ENCODE measurements at places on chromosomes 12 and 14.

- DNase-seq: no peak
Observed at GRCh38 chr14:82657186-82657675, 1123.6 kb upstream of the SEL1L start.

GRCh38 chr12:69927164-69927563, 102.1 kb downstream of the MYRFL start:
- DNase-seq: no peak

DNA sequence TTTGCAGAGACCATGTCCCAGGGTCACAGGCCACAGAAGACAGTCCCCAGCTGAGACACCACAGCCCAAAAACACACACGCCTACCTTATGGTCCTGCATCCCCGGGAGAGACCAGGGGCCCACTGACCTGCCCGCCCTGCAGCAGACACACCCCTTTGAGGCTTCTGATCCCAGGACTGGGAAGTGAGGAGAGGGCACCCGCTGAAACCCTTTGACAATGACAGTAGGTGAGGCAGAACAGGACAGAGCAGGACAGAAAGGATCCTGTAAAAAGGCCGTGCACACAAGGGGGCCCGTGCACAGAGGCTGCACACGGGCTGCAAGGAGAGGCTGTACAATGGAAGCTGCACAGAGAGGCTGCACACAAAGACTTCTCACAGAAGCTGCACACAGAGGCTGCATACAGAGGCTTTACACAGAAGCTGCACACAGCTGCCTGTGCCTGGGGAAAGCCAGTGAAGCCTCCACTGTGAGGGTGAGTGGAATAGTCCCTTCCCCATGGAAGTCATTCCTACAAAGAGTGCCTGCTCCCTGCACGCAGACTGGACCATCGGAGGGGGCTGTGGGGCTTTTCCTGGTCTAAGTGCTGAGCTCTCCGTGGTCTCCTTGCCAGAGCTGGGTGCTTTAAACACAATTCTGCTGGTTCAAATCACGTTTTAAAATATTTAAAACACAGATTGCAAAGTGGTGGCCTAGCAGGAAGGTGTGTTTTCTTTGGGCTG, 16.6 kb upstream of the SFSWAP start:
- DNase-seq: no peak

- DNase-seq: peak; percentile 22
Observed at GRCh38 chr14:89394972-89395371, 22.1 kb downstream of the FOXN3 start.

DNA sequence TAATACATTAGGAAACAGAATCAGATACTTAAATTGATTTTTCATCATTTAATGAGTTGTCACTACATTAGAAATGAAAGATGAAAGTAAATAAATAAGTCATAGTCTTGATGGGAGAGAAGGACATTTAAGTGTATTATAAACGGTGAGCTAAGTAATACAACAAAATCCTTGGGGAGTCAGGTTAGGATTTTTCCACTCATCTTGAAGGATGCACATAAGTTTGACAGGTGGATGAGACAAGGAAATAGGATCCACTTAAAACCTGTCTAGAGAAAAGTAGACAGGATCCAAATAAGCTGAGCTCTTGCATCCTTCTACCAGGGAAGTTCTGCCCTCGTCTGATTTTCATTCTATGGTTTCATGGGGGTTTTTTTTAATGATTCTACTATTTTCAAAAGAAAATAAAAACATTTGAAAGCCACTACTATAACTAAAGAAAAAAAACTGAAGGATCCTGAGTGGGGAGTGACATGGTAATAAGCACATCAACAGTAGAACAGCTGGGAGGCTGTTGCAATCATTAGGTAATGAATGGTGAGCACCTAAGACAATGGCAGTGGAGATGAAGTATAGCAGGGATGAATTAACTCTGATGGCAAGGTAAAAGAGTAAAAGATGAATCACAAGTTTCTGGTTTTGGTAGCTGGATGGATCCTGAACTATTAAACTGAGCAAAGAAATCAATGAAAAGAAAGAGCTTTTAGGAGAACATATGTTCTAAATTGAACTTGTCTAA, 17.0 kb downstream of the CEP128 start:
- DNase-seq: no peak

- DNase-seq: no peak
Observed at GRCh38 chr14:68607867-68608573, 184.8 kb downstream of the ZFP36L1 start.

DNA sequence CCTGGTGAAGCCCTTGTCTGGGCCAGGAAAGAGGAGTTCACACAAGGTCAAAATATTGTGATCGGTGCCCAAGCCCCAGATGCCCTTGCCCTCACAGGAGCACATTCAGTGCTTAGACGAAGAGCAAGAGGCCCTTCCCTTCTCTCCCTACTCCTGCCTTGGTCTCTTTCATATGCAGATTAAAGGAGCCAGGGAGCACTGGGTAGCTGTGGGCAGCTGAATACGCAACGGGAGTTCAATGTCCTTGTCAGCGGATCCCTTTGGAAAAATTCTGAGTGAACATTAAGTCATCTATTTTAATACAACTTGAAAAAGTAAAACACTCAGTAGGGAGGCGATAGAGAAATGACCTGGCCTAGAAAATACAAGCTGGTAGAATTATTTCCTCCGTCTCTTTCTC, 1489.4 kb downstream of the AACS start:
- DNase-seq: no peak

DNA sequence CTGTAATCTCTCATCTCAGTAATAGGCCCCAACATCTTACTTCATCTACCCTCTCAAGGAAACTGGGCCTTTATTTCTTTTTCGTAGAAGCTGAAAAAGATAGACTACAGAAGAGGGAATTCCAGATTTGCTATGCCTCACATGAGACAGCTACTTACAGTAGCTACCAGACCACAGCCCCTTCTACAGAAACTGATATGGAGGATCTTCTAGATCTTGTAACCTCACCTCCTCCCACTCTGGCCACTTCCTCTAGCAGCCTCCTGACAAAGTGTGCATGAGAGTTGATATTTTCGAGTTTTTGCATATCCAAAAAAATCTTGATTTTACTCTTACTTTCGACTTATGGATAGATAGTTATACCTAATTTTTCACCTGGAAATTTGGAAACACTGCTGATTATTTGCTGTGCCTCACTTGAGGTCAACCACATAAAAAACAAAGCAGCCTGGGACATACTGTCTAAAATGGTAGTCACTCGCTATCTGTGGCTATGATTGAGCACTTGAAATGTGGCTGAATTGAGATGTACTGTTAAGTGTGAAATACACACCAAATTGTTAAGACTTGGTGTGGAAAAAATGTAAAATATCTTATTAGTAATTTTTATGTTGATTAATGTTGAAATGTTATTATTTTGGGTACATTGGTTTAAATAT, 86.3 kb upstream of the NID2 start:
- DNase-seq: no peak

GRCh38 chr14:26870722-26871617, 273.1 kb upstream of the NOVA1 start:
- no peak for DNase-seq

- peak; percentile 89 for DNase-seq
Observed at GRCh38 chr12:53047221-53048032, 2.4 kb upstream of the TNS2 start.

- no peak for DNase-seq
Observed at GRCh38 chr14:63647696-63648410, 6.2 kb upstream of the WDR89 start.

- no peak for DNase-seq
Observed at GRCh38 chr14:37678916-37679315, 83.5 kb downstream of the TTC6 start.

DNA sequence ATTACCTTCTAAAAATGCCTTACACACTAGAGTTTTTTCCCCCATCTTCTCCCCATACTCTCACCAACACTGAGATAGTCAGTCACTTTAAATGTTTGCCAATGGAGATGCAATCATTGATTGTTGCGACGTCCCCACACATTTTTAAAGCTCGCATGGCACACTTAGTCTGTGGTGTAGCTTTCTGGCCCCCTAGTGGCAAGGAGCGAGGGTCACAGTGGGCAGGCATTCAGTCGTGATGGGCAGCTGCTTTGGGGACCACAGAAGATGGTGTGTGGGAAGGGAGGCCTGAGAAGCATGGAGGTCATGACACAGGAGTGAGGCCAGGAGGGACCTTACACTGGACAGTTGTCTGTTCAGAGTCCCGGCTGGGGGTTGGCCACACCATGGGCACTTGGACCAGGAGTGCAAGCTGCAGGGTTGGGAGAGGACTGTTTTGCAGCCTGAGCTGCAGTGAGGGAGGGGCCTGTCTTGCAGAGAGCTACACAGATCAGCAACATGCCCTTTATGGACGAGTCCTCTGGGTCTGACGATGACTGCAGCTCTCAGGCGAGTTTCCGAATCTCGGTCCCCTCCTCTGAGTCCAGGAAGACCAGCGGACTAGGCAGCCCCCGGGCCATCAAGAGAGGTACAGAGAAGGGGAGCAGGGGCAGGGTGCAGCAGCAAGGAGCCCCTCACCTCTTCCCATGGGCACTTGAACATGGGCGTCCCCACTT, 28.6 kb downstream of the PIGH start:
- peak; percentile 81 for DNase-seq

- DNase-seq: no peak
Observed at GRCh38 chr14:53570411-53571387, 385.9 kb downstream of the BMP4 start.

DNA sequence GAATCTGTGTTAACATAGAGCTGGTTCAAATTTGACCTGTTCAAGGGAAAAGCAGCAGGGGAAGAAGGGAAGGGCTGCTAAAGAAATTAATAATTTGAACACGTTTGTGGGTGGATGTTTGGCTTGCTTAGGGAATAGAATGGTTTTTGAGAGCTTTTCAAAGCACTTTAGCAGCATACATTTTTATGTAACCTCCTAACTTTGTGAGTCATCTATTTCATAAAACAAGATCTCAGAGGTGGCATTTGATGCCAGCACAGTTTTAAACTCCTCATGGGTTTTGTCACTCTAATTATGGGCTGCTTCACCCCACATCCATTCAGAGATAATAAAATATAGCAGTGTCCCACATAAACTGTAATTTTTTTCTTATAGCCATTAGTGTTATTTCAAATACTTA, 143.8 kb downstream of the ACSS3 start:
- DNase-seq: no peak

DNA sequence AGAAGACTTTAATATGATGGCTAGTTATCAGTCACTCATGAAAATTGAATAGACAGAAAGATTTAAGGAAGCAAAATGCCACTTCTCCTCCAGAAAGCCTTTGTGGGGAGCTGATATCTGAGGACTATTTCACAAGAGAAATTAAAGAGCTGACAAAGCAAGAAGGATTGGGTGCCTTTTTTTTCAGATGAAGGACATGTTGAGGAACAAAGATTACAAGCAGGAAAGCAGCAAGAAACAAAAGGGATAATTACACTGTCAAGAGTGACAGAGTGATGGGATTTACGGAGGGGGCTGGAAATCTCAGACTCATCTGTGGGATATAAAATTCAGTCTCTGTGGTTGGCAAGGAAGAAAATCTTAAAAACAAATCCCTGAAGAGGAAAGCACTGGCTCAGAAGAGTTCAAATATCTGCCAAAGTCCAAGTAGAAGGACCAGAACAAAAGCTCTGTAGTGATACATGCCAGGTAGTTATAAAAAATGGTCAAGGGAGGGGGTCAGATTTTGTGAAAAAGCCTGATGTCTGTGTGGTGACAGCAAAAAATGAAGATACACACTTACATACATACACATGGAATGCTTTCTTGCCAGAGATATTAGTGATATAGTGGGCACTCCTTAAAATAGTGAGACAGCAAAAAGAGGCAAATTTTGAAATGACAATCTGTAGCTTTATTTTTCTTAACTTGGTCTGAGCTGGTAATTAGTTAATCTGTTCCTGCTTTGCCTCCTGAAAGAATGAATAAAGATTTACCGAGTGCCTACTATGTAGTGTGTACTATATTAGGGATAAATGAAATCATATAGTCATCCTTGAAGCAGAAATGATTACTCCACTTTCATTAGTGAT, 62.9 kb downstream of the EPS8 start:
- no peak for DNase-seq

DNA sequence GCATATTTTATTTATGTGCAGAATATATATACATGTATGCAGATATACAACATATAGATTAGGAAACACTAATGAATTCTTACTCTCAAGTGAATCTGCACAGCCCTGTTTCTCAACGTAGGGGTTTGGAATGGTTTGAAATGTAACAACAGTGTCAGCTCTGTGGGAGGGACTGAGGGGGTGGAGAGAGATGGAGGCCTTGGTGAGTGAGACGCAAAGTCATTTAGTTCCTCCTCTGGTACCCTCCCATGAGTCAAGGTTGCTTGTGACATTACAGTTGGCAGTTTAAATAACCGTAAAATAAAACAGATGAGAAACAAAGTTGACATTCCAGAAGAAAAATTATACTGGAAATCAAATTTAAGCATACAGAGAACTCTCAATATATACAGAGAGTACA, 313.0 kb upstream of the PRKD1 start:
- no peak for DNase-seq

- no peak for DNase-seq
Observed at GRCh38 chr12:6618483-6619225, 11.5 kb upstream of the CHD4 start.

DNA sequence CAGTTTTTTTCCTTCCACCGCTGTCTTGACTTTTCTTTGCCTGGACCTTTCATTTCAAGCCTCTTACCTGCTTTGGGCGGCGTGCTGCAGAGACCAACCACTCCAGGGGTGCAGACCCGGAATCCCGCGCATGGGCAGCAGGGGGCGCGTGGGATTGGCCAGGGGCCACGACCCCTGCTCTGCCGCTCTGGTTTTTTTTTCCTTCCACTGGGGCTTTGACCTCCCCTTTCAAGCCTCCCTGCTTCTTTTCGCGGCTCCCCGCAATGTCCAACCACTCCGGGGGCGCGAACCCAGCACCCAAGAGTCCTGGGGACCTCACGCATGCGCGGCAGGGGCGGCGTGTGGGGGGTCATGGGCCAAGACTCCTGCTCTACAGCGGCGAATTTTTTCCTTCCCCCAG, 325.1 kb downstream of the ALG10 start:
- no peak for DNase-seq

GRCh38 chr12:33296529-33296928, 143.1 kb downstream of the SYT10 start:
- DNase-seq: no peak

- DNase-seq: no peak
Observed at GRCh38 chr12:55194382-55194781, 26.4 kb upstream of the OR10A7 start.

DNA sequence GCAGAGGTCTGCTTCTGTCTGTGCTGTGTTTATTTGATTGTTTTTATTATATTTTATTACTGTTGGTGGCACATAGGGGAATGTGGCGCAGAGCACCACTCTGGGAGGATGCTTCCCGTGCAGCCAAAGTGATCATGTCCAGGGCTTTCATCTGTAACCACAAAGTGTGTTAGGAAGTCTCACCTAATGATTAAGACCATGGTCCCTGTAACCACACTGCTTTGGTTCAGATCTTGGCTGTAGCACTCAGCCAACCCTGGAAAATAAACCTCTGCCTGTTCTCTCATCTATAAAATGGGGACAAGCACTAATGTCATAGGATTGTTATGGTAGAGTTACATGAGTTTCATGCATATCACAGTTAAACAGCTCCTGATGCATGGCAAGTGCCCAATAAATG, 1.9 kb downstream of the RESF1 start:
- no peak for DNase-seq

GRCh38 chr12:122886851-122887818, 8.8 kb downstream of the VPS37B start:
- DNase-seq: no peak

Data from sciatic nerve (tissue), 2 donors.